ENCODE measurements at places on chromosomes 2 and 18.

DNA sequence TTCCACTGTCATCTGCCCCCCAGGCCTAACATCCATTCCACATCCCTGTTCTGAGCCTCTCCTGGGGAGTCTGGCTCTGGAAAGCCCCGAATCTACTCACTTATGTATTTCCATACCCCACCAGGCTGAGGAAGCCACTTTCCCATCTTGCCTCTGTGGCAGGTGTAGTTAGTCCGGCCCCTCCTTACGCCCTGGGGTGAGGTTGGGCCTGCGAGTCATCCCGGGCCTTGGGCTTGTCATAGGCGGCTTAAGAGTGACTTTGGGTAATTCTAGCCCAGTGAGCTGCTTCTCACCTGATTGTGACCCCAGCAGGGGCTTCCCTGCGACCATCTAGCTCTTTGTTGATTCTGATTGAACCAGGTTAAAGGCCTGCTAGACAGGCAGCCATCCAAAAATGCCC, 21.1 kb downstream of the PCARE start:
- no peak for DNase-seq

- no peak for DNase-seq
Observed at GRCh38 chr2:64699712-64700111, 46.0 kb upstream of the SERTAD2 start.

DNA sequence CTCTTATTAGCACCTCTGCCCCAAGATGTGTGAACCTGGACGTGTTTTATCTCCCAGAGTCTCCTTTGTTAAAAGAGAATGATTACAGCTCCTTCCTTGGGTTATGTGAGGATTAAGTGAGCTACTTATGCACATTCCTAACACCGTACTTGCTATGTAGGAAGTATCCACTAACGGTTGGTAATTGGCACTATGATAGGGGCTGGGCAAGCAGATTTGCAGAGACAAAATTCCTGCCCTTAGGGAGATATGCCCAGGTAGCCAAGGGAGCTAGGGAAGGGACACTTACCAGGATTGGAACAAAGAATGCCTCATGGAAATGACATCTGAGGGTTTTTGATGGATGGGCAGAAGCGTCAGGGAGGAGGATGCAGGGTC, 11.5 kb upstream of the ALPK2 start:
- DNase-seq = no peak

DNA sequence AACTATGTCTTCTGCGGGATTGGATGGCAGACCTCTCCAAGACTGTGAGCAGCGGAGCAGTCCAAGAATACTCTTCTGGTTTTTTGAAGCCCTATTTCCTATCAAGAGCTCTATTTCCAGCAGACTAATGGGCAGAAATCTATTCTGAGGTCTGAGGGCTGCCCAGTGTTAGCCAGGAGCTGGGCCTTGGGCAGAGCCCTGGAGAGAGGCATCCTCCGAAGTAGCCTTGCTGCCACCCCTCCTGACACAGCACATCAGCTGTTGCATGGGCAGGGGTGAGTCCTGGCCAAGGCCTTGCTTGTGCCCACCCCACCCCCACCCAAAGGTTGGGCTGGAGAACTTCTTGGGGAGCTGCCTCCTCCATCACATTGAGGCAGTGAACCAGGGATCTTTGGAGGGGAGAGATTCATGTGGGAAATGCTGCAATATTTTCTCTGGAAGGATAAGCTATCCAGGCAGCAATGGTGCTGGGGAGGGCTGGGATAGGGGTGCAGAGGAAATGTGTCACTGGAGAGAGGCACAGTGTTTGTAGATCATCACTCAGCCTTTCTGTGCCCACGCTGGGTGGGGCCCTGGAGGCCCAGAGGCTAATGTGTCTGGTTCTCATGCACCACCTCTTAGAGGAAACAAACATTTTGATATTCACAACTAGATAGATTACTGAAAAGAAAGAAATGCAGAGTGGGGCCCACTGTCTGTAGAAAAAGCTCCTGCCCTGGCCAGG, 104.7 kb downstream of the VSNL1 start:
- DNase-seq = no peak

- no peak for DNase-seq
Observed at GRCh38 chr2:73841912-73842738, 13.4 kb downstream of the STAMBP start.

- DNase-seq = no peak
Observed at GRCh38 chr18:35097763-35098162, 56.5 kb downstream of the MAPRE2 start.

- no peak for DNase-seq
Observed at GRCh38 chr2:36147670-36148390, 207.7 kb upstream of the CRIM1 start.

DNA sequence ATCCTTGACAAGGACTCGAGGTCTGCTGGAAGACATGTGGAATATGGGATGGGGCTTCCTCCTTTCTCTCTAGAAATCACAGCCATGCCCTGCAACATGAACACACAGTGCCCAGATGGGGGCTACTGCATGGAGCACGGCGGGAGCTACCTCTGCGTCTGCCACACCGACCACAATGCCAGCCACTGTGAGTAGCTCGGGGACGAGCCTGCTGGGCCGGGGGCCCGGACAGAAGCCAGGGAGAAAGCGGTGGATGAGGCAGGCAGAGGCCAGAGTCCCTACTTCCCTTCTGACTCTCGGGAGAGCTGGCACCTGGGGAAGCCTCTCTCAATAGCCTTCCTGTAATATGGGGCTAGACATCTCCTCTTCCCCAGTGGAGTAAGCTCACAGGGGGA, 50.5 kb downstream of the SNED1 start:
- DNase-seq = no peak

DNA sequence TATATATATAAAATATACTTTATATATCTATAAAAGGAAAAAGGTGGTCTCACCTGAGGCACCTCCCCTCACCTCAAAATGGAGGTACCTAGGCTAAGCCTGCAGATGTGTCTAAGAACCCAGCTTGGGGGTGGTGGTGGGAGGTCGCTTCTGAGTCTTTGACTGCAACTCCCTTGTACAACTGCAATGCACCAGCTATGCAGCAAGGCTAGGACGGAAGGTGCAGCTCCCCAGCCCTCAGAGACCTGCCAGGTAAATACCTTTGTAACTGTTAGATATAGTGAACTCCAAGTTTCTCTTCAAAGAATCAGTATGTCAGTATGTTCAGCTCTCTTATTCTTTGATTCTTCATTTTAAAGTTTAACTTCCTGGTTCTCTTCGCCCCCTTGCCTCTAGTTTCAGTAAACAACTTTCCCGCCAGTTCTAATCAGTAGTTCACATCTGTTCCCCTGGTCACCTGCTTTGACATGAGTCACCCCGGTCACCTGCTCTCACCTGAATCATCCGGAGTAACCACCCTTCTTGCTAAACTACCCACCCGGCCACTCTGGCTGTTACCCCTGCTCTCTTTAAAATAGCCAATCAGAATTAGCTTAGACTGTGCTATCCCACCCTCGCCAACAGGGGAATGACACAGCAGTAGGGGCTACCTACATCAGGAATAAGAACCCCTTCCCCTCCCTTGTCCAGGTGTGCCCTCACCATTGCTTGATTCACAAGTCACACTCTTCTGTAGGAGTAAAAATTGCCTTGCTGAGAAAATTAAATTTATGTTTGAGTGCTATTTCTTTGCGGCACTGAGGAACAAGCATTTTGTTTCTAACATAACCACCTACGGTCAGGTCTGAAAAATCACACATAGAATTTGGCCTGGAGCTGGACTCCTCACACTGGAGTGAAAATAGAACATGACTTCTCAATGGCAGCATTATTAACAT, 24.7 kb upstream of the IMPA2 start:
- DNase-seq = no peak

- no peak for DNase-seq
Observed at GRCh38 chr2:73415906-73416305, 30.3 kb downstream of the ALMS1 start.

- no peak for DNase-seq
Observed at GRCh38 chr2:96953611-96953978, 32.8 kb downstream of the FAM178B start.

DNA sequence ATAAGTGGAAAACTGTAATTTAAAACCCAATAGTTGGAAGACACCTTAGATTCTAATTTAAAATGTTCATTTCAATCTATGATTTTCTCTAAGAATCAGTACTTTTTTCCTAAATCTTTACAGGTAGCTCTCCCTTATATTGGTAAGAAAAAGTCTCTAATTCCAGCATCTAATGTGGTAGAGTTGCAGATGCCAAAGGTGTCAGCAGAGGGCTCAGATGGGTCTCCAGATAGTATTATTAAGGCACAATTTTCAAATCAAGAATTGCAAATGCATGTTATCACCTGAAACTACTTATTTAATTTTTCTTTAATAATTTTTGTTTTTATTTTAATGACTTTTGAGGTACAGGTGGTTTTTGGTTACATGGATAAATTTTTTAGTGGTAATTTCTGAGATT, 25.5 kb upstream of the ITGA4 start:
- no peak for DNase-seq

- no peak for DNase-seq
Observed at GRCh38 chr18:25109484-25109883, 242.5 kb downstream of the ZNF521 start.

- DNase-seq = no peak
Observed at GRCh38 chr2:170092436-170093060, 85.4 kb upstream of the MYO3B start.

DNA sequence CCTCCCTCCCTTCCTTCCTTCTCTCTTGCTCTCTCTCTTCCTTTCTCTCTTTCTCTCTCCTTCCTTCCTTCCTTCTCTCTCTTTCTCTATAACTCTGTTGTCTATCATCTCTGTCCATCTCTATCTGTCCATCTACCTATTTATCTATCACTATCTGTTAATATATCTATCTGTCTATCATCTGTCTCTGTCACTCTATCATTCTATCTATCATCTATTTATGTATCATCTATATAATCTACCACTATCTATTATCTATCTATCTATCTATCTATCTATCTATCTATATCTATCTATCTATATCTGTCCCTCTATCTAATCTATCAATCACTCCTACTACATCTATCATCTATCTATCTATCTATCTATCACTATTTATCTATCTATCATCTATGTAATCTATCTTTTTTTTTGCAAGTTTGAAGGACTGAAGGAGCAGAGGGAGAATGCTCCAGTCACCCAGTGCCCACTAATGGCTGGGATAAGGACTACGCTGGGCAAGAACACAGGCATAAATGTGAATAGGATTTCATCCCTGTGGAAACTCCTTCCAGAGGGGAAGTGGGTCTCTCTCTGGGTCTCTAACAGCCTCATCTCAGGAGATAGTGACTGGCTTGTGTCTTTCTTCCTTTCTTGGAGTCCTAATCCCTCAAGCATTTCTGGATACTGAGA, 427.0 kb downstream of the LPIN1 start:
- no peak for DNase-seq

- no peak for DNase-seq
Observed at GRCh38 chr18:34779112-34779511, 69.0 kb downstream of the DTNA start.

GRCh38 chr2:188024811-188025210, 266.9 kb upstream of the GULP1 start:
- no peak for DNase-seq

- peak; percentile 30 for DNase-seq
Observed at GRCh38 chr2:196963043-196963442, 36.5 kb upstream of the PGAP1 start.

GRCh38 chr2:46706264-46706983, 209.2 kb downstream of the MCFD2 start:
- DNase-seq = peak; percentile 15

DNA sequence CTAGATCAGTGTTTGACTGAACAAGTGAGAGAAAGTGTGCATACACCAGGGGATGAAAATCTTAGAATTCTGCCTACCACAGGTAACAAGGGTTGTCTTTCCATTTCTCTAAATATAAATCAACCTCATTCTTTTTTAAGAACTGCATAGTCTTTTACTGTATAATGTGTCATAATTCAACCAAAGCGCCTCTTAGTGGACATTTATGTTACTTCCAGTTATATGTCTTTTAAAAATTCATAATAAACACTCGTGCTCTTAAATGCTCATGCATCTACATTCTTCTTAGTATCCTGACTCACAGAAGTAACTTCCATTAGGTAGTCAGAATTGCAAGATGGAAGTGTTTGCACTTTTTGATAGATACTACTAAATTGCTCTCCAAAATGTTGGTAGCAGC, 76.2 kb downstream of the CHRNA1 start:
- DNase-seq = peak; percentile 53

DNA sequence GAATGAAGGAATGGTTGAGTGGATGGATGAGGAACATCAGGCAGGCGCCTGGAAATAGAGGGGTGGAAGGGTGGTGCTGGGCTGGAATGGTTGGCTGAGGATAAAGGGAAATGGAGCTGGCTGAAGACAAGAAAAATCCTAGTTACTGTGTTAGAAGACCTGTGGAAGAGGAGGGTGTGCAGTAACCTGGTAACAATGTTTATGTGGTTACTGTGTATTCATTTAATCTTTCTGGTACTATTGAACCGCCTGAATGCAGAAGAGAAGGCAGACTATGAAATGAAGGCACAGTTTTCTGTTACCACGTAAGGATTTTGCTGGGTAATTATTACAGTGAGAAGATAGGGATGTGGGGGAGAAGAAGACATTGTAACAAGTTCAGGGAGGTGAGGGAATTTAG, 110.3 kb upstream of the MGAT5 start:
- no peak for DNase-seq

GRCh38 chr2:181991171-181991885, 5.7 kb downstream of the PPP1R1C start:
- DNase-seq = no peak

- no peak for DNase-seq
Observed at GRCh38 chr2:147365622-147366021, 479.2 kb upstream of the ACVR2A start.

GRCh38 chr2:80579756-80580155, 275.2 kb upstream of the LRRTM1 start:
- DNase-seq = no peak

GRCh38 chr2:29080886-29081743, 6.8 kb upstream of the PCARE start:
- DNase-seq = no peak

- peak; percentile 56 for DNase-seq
Observed at GRCh38 chr2:167438206-167438605, 549.9 kb downstream of the XIRP2 start.

DNA sequence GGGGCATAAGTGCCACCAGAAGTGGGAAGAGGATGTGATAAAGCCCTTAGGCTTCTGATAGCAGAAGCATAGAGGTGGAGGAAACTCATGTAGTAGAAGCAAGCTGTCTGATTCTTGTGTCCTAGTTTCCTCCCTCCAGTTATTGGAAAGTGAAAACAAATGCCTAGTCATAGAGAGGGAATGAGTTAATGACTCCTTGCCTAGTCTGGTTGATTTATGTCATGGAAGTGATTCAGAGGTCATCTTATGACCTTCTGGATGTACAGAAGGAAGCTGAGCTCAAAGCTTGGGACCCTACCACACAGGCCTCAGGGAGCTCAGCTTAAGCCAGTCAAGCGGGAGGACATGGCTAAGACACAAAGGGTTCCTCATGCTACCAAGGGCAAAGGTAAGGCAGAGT, 232.2 kb downstream of the THSD7B start:
- peak; percentile 63 for DNase-seq

DNA sequence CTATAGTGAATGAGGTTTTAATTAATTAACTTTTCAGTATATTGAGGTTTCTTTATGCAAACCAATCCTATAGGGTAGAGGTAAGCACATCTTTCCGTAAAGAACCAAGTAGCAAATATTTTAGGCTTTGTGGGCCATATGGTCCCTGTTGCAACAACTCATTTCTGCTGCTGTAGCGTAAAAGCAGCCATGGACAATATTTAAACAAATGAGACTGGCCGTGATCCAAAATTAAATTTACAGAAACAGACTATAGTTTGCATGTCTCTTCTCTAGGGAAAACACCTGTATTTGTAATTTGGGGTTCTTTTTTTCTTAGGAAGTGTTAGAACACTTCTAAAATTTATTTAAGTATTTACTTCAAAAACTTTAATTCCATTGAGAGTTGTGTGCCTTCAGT, 104.3 kb downstream of the KYNU start:
- no peak for DNase-seq

GRCh38 chr2:134365356-134365755, 111.5 kb downstream of the MGAT5 start:
- no peak for DNase-seq

All from endothelial cell of umbilical vein (primary cell).